Renal cortex interstitium (tissue), 15 donors: ENCODE measurements at places on chromosomes 1 and 21.

GRCh38 chr1:50490640-50491039, 67.4 kb upstream of the DMRTA2 start:
- no peak for DNase-seq

- no peak for DNase-seq
These were observed 54.6 kb downstream of the TOMM20 start for GRCh38 chr1:235073968-235074522.

- no peak for DNase-seq
These were observed 28.5 kb upstream of the ABCG1 start for GRCh38 chr21:42190486-42190863.

GRCh38 chr1:17849216-17849615, 94.1 kb downstream of the ACTL8 start:
- no peak for DNase-seq

GRCh38 chr1:182114627-182115023, 53.1 kb upstream of the ZNF648 start:
- DNase-seq: no peak

- DNase-seq: no peak
These were observed 11.1 kb downstream of the ECE1 start for GRCh38 chr1:21278860-21279845.

- DNase-seq: no peak
These were observed 226.2 kb downstream of the ZNF326 start for GRCh38 chr1:90220941-90221693.

DNA sequence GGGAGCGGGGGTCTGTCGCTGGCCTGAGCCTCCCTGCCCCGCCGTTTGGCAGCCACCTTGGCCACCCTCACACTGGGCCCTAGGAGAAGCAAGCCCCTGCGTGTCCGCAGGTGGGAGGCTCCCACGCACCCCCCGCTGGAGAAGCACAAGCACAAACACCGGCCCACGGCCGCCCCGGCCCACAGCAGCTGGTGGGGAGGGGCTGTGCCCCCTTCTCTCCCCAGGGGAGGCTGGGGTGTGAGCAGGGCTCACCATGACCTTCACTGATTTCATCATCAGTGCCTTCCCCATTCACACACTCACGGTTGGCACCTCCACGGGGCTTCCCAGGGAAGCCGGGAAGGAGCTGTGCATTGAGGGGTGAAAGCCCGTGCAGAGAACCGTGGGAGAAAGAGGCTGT, 7.9 kb downstream of the AGRN start:
- no peak for DNase-seq

GRCh38 chr1:93972341-93972740, 63.1 kb upstream of the GCLM start:
- DNase-seq: no peak

DNA sequence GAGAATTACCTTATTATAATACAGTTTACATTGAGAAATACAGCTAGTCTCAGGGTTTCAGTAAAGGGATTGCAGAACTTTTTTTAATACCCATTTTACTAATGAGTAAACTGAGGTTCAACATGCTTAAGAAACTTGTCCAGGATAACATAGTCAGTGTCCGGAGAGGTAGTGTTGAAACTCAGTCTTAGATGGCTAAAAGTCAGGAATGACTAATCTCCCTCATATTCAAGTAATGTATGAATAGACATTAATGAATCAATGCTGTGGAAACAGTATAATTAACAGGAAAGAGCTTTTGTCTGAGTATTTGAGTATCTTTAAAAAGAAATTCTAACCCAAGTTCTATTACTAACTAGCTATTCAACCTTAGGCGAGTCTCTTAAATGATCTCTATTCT, 397.6 kb downstream of the PLA2G4A start:
- DNase-seq: no peak
